Thymus (tissue), 14 donors: ENCODE measurements at places on chromosomes 5 and 9. TPM values are rescaled to one million over a fixed set of nuclear protein-coding genes. Genes with fewer than 3 reads are reported as not detected.

Gene RORB
- total RNA-seq, result 1.8 TPM

- DNase-seq, result no peak
Observed at GRCh38 chr5:39599721-39600431, 175.1 kb upstream of the DAB2 start.

GRCh38 chr9:79651251-79651795 is 79.6 kb downstream of the TLE4 start:
- DNase-seq, result no peak

Gene NEUROG1
- 0.14 TPM for total RNA-seq
